ENCODE measurements at places on chromosomes 3 and 15.
A peak's percentile ranks its signal among the peaks of the same experiment; 100 is the strongest.

- DNase-seq: peak; percentile 23
Measured at GRCh38 chr3:114827495-114827894, 319.6 kb downstream of the ZBTB20 start.

- DNase-seq: no peak
Measured at GRCh38 chr3:161212906-161213305, 8.2 kb upstream of the NMD3 start.

- no peak for DNase-seq
Measured at GRCh38 chr15:43165801-43166325, 19.3 kb upstream of the CCNDBP1 start.

GRCh38 chr3:103873021-103873420, 1438.2 kb downstream of the ZPLD1 start:
- DNase-seq: no peak

DNA sequence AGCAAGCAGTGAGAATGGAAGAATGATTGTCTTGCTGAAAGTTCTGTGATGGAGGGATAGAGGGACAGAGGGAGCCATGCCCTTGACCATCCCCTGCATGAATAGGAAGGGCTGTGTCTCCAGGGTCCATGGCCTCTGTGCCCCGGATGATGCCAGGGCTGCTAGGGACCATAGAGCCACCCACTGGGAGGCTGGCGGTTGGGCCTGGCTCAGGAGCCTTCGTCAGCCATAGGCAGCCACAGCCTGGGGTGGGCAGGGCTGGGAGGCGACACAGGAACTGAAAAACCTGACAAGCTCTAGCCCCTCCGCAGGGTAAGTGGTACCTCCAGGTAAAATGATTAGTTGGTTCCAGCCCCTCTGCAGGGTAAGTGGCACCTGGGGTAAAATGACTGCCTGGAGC, 19.1 kb upstream of the LAMP3 start:
- no peak for DNase-seq

DNA sequence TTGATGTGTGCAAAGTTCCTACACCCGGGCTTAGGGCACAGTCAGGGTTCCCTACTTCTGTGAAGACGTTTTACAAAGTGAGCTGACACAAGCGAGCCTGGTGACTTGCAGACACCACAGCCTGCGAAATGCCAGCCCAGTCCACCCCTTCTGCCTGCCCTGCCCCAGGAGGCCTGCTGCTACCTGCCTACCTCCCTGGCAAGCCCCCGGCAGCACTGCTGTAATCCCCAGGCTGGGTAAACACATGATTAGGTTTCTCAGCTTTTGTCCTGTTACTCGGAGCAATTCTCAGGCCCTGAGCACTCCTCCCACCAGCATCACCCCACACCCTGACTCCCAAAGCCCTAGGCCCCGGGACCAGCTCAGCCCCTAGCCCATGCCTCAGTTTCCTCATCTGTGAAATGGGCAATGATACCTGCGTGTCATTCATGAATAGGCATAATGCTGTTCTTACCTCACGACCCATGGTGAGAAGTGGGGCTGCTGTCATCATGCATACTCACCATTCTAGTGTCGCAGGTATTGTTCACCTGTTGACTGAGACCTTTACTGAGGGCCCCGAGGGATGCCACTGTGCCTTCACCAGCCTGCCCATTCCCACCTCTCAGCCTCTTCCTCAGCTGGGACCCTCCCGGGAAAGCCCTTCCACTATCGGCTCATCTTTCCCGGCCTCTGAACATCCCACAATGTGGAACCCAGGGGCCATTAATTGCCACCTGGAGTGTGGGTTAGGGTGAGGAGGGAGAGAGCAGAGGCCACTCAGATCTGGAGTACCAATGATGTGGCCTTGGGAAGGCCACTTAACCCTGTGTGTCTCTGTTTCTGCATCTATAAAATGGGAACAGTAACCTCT, 31.5 kb upstream of the SLC6A6 start:
- no peak for DNase-seq

- DNase-seq: no peak
Measured at GRCh38 chr15:51846463-51847230, 17.2 kb downstream of the TMOD3 start.

GRCh38 chr15:72961346-72961745, 90.9 kb upstream of the NEO1 start:
- DNase-seq: no peak

DNA sequence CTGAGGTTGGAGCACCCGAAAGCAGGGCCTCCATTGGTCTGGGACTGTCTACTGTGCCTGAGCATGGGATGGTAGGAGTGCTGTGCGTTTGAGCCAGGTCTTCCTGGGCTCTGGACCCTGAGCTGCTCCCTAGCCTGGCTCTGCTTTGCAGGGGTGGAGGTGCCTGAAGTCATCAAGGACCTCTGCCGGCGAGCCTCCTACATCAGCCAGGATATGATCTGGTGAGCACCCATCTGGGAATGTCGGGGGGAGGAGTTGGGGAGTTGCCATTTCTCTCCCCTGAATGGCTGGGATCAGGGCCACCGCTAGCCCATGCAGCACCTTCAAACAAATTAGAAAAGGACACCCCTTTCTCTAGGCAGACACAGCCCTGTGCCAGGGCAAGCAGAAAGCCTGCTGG, 20.7 kb downstream of the DUOX1 start:
- no peak for DNase-seq

- peak; percentile 3 for DNase-seq
Measured at GRCh38 chr3:189529889-189530471, 101.2 kb upstream of the TP63 start.

DNA sequence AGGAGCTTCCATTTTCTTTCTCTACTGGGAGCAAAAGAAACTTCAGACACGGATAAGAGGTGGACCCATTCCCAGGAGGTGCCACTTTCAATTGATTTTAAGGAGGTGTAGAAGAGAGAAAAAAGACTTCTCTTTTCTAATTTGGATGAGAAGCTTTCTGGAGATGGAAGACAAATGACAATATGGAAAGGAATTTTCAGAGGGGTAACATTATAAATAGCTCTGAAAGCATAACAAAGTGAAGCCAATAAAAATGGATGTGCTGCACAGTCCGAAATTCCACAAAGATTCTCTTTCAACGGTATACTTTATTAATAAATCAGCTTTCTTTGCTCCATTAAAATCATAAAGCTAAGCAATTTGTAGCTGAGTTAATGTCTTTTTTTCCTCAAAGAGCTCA, 607.2 kb upstream of the MDFIC2 start:
- DNase-seq: no peak

DNA sequence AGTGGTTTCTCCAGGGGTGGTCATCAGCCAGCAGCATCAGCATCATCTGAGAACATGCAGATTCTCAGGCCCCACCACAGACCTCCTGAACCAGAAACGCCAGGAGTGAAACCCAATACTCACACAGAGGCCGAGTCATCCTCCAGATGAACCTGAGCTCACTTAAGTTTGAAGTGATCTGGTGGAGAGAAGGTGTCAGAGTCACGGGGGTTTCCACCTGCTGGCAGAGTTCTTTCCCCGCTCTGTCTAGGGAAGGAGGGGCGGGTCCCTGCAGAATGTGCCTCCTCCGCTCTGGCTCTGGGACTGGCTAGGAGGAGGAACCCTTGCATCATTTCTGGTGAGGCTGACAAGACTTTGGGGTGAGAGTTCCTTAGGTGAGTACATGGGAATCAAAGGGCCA, 13.3 kb upstream of the KIF23 start:
- peak; percentile 62 for DNase-seq

- peak; percentile 17 for DNase-seq
Measured at GRCh38 chr15:71651750-71652186, 158.6 kb upstream of the NR2E3 start.

DNA sequence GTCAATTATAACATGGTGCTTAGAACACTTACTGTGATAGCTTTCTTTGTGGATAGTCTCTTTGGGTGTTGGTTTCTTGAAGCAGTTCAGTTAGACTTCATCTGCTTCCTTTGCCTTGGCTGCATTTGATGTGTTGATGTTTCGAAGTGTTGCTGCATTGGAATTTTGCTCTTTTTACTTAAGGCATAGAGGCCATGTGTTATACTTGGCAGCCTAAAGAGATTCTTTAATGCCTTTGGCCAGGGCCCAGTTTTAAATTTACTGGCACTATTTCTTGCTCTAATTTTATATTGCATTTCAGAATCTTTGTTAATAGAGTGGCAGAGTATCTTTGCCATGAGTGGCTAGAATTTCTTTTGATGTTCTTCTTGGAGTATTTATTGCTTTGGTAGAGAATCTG, 21.2 kb downstream of the NR1D2 start:
- no peak for DNase-seq

- no peak for DNase-seq
Measured at GRCh38 chr15:101139986-101140696, 111.7 kb downstream of the CHSY1 start.

DNA sequence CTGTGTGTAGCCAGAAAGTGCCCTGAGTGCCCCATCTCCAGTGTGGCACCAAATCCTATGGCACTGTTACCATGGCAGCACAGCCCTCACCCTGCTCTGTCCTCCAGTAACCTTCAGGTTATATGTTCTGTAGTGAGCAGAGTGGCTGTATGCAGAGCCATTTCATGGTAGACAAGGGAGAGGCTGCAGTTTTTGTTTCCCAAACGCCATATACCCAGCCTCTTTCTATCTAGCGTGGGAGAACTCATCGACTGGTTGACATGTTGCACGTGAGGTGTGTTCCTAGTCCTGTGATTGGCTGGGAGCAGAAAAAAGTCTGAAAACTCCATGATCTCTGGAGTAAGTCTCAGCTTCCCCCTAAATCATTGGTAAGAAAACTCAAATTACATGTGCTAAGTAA, 2.0 kb downstream of the SIDT1 start:
- DNase-seq: peak; percentile 57

GRCh38 chr15:79340315-79340602, 29.3 kb downstream of the TMED3 start:
- no peak for DNase-seq

- no peak for DNase-seq
Measured at GRCh38 chr3:54345847-54346375, 223.6 kb downstream of the CACNA2D3 start.

- no peak for DNase-seq
Measured at GRCh38 chr3:59788133-59788532, 738.3 kb upstream of the CFAP20DC start.

- DNase-seq: no peak
Measured at GRCh38 chr3:118850687-118851086, 184.0 kb downstream of the IGSF11 start.

DNA sequence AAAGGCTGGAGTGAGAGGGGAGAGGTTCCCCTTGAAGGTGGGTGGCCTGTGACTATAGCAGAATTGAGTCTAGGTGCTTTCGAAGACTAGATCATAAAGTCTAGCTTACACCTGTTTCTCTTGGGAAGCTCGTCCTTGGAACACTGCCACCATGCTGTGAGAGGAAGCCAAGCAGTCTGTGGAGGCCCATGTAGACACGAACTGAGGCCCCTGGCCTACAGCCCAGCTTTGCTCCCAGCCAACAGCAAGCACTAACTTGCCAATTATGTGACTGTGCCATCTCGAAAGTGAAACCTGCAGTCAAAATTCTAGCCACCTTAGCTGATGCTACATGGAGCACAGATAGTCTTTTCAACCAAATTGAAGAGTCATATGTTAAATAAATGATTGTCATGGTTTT, 190.5 kb upstream of the NECTIN3 start:
- peak; percentile 17 for DNase-seq

GRCh38 chr3:58963928-58964503, 85.8 kb downstream of the CFAP20DC start:
- no peak for DNase-seq

GRCh38 chr3:18086078-18086477, 339.1 kb downstream of the SATB1 start:
- peak; percentile 13 for DNase-seq

DNA sequence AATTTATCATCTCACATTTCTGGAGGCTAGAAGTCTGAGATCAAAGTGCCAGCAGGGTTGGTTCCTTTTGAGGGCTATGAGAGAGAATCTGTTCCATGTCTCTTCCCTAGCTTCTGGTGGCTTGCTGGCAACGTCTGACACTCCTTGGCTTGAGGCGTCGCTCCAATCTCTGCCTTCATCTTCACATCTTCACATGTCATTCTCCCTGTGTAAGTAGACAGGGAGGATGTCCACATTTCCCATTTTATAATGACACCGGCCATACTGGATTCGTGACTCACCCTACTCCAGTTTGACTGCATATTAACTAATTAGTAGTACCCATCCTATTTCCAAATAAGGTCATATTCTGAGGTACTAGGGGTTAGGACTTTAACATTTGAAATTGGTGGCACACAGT, 17.5 kb upstream of the ARHGAP31 start:
- DNase-seq: no peak

GRCh38 chr3:161640181-161640580, 143.6 kb downstream of the OTOL1 start:
- no peak for DNase-seq

DNA sequence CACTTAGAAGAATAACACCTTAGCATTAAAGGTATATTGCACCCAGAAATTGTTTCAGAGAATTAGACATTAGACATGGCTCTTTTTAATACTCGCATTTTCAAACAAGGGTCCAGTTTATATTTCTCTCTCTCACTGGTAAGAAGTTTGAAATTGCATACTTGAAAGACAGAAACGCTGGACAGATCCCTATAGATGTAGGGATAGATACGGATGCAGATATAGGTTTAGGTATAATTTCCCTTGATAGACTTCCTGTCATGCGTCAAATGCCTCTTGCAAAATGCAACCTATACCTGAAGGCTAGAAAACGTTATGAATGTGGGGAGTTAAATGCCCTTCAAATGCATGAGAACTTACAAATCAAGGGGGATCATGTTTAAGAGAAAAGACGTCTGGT, 99.4 kb upstream of the BCL6 start:
- DNase-seq: no peak

DNA sequence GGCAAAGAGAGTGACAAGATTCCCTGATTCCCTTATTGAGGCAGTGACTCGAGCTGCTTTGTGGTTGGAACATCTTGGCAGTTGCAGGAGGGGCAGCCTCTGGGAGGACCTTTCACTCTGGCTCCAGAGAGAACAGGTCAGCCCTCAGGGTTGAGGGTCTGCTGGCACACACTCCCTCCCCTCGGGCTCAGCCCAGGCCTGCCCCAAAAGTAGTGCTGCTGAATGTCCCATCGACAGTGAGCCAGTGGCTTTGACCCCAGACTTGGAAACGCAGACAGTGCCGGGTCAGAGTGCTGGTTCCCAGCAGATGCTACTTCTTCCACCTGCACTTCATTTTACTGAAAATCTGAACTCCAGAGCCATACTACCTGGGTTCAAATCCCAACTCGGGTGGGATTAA, 25.6 kb upstream of the ATP2B2 start:
- no peak for DNase-seq

DNA sequence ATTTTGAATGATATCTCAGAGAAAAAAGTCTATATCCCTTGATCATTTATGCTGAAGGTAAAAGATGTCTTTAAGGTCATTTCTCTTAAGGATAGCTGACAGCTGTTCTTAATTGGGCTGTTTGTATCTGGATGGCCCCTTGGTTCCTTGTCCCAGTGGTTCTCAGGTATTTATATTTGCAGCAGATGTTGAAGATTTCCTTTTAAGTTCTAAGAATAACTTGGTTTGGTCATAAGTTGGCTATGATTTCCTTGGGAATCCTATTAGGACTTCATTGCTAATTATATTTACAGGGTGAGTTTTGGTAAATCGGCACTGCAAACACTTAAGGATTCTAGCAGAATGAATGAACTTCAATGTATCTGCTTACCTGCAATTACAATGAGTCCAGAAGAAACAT, 460.4 kb upstream of the SGO1 start:
- no peak for DNase-seq

- no peak for DNase-seq
Measured at GRCh38 chr3:1072041-1072440, 20.8 kb upstream of the CNTN6 start.

Measured in activated CD8-positive, alpha-beta T cell treated with anti-CD3 and anti-CD28 coated beads for 36 hours (primary cell).